ENCODE measurements at places on chromosomes 6 and 20.
A peak's percentile ranks its signal among the peaks of the same experiment; 100 is the strongest.

GRCh38 chr6:170248111-170248805 lies 42.6 kb downstream of the DLL1 start:
- no peak for DNase-seq

GRCh38 chr6:130982941-130983456 lies 80.0 kb downstream of the EPB41L2 start:
- DNase-seq = no peak

DNA sequence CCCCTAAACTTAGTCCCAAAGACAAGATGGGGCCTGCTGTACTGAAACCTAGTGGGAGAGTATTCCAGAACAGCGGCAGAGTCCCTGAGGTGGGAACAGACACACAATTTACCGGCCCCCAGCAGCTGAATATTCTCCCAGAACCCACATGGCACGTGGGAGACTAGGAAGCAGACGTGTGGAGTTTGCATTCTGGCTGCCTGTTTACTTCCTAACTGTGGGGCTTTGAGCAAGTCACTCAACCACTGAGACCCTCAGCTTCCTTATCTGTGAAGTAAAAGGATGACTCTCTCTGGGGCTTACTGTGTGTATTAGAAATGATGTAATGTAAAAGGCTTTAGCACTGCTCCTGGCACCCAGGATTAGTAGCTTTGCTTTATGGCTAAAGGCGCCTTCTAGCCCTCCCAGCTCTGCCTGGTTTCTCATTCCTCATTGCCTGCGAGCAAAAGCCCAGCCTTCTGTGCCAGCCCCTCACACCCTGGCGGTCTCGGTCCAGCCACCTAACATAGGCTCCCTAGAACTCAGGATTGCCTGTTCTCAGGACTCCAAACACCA lies 353.1 kb downstream of the CDC5L start:
- no peak for DNase-seq

DNA sequence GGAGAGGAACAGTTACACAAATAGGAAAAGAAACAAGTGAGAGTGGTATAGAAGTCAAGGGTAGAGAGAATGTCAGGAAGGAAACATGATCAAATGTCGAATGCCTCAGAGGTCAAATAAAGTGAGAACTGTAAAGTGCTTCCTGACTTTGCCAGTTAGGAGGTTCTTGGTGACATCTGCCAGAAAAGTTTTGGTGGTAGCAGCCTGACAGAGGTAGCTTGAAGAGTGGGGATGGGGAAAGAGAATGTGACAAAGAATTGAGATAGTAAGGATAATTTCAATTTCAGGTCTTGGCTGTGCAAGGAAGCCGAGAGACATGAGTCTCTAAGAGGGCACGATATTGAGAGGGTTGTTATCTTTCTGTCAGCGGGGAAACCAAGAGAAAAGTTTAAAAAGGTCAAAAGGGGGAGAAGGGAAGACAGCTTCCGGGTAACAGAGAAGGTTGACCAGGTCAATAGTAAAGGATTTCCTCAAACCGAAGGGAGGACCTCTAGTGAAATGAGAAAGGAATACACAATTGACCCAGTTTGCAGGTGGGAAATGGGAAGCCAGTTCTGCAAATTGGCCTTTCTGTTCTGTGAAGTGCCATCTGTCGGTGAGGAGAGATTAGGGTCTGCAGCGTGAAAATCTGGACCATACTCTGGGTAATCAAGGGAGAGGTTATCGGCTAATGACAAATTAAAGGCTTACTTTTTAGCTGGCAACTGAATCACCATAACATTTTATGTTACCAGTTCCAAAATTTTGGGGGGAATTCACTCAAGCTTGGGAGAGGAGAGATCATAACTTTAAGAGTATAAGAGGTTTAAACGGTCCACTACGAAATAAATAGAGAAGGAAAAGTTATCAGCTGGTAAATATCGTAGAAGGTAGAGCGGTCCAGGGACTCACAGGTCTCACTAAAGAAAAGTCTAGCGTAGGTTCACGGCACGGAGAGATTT lies 973 bp upstream of the BRD2 start:
- DNase-seq = no peak

DNA sequence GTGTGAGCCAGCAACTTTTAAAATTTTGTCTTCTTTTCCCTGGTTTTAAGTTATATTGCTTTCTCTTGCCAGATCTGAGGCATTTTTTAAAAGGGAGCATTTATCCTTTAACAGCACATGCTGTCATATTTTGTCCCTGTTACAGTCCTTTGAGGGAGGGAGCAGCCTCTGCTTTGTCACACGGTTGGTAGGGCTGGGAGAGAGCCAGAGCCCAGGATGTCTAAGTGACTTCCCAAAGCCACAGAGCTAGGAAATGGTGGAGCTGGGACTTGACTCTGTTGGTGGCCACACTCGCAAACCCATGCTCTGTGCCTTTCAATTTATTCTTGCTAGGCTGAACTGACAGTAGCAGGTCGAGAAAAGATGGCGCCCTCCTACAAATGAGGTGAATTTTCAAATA lies 80.4 kb upstream of the IYD start:
- DNase-seq = no peak

GRCh38 chr20:47558295-47559066 lies 56.8 kb downstream of the NCOA3 start:
- no peak for DNase-seq

DNA sequence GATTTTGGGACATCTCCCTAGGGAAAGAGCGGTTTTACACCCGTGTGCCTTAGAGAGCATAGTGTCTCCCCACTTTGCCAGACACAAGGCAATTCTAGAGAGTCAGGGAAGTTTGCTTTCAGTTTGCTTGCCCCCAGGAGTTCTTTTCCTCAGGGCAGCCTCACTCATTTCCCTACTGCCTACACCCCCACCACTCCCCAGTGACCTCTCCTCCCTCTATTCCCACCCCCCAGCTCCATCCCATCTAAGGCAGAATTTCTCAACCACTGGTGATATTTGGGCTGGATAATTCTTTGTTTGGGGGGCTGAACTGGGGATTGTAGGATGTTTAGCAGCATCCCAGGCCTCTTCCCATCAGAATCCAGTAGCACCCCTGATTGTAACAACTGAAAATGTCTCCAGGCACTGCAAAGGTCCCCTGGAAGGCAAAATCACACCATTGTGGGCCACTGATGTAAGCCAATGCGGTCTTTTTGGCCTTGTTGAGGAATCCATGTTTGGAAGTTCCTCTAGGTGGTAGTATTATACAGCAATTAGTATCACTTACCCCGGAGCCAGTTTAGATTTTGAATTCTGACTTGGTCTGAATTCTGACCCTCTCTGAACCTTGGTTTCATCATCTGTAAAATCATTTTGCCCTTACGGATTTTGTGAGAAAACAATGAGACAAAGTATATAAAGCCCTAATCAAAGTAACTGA lies 1.3 kb downstream of the EPPIN start:
- DNase-seq = no peak

GRCh38 chr6:137926207-137926731 lies 59.2 kb downstream of the TNFAIP3 start:
- no peak for DNase-seq

DNA sequence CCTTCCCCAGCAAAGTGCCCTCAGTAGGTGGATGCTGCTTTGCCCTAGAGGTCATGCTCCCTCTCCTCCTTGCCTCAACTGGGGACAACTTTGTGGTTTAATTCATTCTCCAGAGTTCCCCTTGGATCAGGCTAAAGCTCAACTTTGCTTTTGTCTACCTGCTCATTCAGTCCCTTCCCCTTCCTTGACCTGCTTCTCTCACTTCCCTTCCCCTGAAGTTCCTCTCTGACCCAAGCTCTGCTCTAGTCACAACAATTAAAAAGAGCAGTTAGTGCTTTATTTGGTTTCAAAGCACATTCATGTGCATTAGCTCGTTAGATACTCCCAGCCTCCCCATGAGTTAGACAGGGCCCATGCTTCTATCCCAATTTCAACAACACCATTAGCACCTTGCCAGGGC lies 71.3 kb downstream of the DZANK1 start:
- no peak for DNase-seq

- DNase-seq = peak; percentile 68
Measured at GRCh38 chr6:89610149-89610642, 28.4 kb downstream of the LYRM2 start.

DNA sequence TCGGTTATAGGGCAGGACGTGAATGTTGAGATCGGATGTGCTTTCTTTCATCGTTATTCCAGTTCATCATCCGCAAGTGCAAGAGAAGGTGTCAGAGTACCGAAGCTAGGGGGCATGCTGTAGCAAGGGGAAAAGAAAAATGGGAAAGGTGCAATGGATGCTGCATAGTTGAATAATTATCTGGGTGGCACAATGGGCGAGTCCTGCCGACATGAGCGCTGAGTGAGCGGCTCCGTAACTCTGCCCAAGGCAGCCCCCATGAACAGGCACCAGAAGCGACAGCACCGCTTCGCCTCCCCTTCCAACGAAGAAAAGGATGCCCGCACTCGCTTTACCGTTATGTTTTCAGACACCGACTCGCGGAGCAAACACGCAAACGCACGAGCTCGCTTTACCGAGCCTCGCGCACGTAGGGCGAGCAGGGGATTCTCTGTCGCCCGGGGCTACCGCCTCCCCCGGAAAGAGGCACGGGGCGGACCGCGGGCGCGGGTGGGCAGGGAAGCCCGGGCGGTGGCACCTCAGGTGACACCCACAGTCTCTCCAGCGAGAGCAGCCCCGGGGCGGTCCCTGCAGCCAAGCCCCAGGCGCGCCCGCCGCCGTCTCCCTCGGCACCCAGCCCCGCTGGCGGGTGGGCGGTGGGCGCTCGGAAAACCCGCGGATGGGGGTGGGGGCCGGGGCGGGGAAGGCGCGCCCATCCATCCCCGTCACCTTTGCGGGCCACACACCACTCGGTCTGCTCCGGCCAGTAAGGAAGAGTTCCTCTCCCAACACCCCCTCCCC lies 654 bp downstream of the WASF1 start:
- peak; percentile 50 for DNase-seq

DNA sequence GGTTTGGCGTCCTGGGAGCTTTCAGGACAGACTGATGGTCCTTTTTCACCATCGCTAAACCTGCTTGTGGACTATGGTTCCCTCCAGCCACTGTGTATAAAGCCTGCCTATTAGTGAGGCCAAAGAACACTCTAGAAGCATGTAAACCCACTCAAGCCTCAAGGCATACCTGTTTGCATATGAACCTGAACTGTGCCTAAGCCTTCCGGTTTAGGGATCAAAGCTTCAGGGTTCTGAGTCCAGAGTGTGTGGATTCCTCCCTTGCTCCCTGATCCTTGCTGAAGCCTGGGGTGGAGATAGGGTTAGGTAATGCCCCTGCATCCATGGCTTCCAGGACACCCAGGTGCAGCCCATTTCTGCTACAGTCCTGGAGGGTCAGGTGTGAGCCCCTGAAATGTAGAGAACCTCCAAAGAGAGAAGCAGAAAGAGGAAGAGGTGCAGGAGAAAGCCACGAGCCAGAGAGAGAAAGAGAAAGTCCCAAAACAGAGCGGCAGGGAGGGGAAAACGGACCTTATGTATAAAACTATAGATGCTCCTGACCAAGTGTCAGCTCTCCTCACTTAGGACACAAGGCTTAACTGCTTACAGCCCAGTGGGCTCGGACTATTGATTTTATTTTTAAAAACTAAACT lies 93.3 kb downstream of the SCML4 start:
- DNase-seq = no peak

- DNase-seq = peak; percentile 33
Measured at GRCh38 chr20:34538671-34539123, 19.8 kb upstream of the MAP1LC3A start.

DNA sequence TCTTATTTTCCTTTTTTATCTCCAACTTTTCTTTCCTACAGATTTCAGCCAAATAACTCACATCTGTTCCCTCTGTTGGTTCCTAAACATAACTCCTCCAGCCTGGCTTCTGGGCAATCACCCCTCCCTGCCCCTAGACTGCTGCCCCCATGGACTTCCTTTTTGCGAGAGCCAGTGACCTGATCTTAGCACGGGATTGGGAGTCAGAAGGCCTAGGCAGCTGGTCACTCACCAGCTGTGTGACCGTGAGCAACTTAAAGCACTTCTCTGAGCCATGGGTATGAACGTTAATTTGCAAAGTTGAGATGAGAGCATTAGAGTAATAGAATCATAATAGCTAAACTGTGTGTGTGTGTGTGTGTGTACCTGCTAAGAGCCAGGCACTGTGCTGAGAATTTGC lies 4.5 kb upstream of the MMP9 start:
- DNase-seq = no peak

DNA sequence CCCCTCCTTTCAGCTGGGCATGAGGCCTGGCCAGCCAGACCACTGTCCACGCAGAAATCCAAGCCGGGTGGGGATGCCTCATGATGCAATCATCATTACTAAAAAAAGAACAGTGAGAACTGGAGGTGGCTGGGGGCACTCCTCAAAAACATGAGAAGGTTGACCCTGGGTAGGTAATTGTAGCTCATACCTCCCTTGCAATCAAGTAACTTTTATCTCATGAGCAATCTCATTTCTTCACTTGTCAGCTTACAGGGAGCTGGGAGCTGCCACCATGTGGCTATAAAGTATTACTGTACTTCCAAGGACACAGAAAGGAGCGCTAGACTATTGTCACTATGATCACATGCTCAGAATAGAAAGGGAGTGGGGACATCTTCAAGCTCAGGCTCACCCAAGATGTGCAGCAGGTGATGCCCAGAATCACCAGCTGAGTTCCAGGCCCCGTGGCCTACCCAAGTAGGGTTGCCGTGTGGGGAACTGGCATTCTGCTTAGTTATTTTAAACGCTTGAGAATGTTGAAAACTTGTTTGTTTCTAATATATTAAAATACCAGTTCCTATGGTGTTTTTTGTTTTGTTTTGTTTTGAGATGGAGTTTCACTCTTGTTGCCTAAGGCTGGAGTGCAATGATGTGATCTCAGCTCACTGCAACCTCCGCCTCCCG lies 3.0 kb upstream of the CDH26 start:
- no peak for DNase-seq

DNA sequence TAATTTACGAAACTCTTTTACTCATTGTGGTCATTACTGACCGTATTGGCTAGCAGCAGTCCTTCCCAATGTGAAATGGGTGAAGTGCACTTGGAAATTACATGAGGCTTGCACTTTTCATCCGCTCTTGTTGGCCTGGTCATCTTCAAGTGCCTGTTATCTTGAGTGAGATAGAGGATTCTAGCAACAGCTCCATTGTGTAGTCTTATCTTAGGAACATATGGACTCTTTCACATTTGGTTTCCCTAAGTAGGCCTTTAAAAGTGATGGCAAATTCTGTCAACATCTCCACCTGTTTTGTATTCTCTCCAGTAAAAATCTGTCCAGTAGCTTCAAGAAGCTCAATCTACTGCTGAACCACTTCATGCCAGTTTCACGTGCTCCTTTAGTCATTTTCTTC lies 114.8 kb upstream of the MARCKS start:
- DNase-seq = no peak

- peak; percentile 3 for DNase-seq
Measured at GRCh38 chr20:34703424-34704176, 544 bp upstream of the TP53INP2 start.

GRCh38 chr6:100886076-100886475 lies 4.9 kb upstream of the ASCC3 start:
- no peak for DNase-seq

DNA sequence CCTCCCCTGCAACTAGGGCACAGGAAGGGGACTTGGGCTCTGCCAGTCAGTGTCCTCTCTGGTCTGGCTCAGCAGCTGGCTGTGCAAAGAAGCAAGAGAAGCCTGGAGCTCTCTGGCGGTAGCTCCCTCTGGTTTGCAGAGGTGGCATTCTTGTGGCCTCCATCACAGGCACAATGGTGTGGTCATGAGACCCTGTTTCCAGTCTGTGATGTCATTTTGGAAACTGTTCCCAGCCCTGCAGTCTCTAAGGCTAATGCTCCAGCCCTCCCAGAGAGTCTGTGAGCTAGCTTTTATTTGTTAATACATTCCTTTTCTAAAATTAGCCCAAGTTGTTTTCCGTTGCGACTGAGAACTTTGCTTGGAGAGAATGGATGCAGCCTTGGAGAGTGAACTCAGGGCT lies 69.5 kb upstream of the FOXQ1 start:
- DNase-seq = no peak

- DNase-seq = no peak
Measured at GRCh38 chr6:48743738-48744137, 632.7 kb upstream of the PTCHD4 start.
